ENCODE measurements at places on chromosomes 2 and 18.

GRCh38 chr2:141968433-141968832, 162.4 kb downstream of the LRP1B start:
- peak; percentile 70 for DNase-seq

GRCh38 chr2:40550085-40550484, 98.2 kb upstream of the SLC8A1 start:
- DNase-seq, result no peak

GRCh38 chr18:36130039-36130831, 536 bp downstream of the ELP2 start:
- no peak for DNase-seq

DNA sequence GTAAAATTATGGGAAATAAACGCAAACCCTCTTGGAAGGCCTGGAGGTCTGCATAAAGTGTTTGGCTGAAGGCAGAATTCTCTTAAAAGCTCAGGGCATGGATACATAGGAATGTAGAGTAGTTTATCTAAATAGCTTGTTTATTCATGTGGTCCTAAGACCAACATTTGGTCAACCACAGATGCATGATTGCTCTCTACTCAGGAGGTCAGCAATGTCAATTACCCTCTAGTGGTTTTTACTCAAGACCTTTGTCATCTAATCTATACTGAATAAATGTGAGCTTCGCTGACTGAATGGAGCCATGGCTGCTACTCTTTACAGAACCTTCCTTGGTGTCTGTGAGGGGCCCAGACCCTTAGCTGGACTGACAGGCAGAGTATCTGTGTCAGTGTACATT, 139.8 kb downstream of the ATL2 start:
- DNase-seq, result no peak

DNA sequence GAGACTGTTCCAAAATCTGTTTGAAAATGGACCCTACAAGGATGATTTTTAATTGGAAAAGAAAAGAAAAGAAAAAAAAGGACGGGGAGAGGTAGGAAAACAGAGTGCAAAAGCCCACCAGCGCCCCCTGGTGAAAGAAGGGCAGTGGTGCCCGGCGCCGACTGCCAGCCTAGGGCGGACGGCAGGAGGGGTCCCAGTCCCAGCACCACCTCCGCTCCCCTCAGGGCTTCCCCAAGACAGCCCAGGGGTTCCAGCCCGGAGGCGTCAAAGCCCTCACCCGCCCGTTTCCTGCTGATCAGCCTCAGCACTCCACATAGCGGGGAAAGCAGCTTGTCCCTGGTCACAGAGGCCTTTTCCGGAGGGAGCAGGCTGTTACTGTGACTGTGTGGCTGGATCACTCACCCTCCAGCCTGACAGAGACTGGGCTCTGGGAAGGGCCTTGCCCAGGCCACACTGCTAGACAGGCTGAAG, 213.9 kb downstream of the TFCP2L1 start:
- peak; percentile 17 for DNase-seq

- DNase-seq, result peak; percentile 86
Observed at GRCh38 chr18:14189858-14190257, 57.6 kb upstream of the ZNF519 start.

DNA sequence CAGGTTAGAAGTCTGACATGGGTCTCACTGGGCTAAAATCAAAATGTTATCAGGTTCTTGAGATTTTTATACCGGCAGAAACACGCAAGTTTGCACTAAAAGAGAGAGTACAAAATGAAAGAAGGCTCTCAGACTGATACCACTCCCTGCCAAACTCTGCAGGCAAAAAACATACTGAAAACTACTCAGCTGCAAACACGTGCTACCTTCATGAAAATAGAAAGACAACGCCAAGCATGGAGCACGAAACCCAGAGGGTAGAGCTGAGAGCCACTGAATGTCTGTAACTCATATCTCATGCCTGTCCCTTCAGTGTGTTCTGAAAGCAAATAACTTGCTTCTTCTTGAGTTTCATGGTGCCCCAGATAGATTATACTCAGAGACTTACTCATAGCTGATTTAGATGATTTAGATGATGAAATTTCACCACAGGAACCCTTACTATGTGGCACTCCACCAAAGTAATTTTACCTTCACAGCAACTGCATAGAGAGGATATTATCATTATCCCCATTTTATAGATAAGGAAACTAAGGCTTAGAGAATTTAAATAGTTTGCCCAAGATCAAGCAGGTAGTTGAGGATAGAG, 313.0 kb upstream of the SLC39A10 start:
- DNase-seq, result peak; percentile 18

GRCh38 chr2:71824436-71824835, 323.2 kb downstream of the CYP26B1 start:
- DNase-seq, result peak; percentile 73

DNA sequence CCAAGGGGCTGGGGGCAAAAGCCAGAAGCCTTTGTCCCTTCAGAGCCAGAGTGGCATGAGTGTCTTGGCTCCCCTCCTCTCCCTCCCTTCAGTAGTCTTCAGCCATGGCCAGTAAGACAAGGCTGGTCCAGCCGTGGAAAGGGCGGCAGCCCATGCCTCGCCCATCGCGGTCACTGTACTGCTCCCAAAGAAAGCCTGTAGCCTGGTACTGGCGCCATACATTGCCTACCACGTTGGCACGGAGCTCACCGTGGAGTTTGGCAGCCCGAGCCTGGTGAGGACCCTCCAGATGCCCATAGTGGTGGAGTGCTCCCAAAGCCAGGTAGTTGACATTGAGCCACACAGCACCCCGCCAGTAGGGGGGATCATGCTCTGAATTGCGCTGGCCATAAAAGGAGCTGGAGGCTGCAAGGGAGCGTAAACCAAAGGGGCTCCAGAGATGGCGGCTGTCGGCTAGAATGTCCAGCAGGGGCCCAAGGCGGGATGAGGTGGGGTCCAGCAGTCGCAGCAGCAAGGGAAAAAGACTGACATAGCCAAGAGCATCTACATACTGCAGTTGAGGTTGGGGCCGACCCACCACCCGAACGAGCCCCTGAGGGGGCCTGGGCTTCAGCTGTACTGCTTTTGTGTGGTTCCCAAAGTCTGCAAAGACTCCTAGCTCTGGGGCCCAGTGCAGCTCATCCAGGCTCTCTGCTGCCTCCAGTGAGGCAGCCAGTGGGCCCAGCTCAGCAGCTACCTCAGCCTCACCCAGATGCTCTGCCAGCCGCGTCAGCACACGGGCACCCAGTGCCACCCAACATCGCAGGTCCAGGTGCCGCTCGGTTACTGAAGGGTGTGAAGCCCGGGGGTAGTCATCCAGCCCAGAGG, 3.2 kb downstream of the WBP1 start:
- DNase-seq, result no peak

DNA sequence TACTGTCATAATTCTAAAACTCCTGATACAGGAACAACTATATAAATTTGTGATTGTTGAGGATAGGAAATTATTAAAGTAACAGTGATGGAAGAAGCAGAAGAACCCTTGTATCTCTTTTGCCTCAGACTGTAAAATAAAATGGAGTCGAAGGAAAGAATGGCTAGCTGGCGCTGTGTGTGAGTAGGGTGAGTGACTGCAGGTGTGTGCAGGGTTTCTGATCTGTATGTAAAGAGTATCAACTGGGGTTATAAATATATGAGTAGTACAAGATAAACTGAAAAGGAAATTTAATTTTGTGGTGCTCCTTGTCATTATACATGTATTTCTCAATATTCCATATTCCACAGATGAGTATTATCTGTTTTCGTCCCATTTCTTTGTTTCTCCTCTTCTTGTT, 15.2 kb downstream of the POLI start:
- DNase-seq, result no peak

DNA sequence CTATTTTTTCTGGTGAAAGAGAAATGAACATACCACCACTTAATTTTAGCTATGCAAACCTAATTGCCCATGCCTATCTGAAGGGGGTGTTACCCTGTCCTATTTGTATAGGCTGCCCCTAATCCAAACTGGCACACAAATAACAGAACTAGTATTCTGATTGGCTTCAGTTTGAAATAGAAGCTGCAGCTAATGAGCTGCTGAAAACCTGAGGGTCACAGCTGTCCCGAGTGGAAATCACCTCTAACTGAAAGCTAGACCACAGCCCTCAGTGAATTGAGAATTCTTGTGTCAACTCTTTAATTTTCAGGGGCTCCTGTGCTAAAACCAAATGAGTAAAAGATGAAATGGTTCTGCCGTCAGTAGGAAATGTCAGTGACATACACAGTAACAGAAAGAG, 28.7 kb downstream of the CCDC141 start:
- DNase-seq, result no peak

GRCh38 chr2:10369269-10370255, 66.9 kb downstream of the HPCAL1 start:
- no peak for DNase-seq

DNA sequence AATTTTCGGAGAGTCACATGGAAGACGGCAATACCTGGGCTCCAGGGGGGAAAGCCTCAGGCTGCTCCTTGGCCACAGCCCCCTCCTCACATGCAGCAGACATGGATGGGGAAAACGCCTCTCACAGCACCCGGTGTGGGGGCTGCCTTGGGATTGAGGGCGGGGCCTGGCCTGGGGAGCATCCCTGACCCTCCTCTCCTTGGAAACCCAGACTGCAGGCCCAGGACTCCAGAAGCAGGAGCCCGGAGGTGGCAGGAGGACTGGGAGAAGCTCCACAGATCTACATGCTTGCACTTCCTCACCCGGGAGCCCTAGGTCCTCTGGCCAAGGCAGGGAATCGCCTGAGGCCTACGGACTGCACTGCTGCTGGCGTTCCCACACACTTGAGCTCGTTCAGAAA, 12.1 kb upstream of the HES6 start:
- DNase-seq, result no peak

GRCh38 chr2:225998116-225998515, 598.6 kb downstream of the NYAP2 start:
- DNase-seq, result peak; percentile 25

GRCh38 chr2:25328152-25329085, 13.3 kb downstream of the DNMT3A start:
- no peak for DNase-seq

DNA sequence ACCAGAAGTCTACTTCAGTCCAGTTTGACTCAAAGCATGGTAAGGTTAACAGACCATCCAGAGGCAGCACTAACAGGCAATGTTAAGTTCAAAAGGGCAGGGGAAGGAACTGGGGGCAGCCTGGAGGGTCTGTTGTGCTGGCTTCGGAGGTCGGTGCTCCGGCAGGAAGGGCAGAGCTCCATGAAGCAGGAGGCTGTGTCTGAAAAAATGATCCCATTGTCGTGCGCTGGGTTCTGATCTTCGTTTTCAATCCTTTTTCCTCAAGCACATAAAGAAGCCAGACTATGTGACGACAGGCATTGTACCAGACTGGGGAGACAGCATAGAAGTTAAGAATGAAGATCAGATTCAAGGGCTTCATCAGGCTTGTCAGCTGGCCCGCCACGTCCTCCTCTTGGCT, 21.9 kb upstream of the DLX1 start:
- DNase-seq, result no peak

DNA sequence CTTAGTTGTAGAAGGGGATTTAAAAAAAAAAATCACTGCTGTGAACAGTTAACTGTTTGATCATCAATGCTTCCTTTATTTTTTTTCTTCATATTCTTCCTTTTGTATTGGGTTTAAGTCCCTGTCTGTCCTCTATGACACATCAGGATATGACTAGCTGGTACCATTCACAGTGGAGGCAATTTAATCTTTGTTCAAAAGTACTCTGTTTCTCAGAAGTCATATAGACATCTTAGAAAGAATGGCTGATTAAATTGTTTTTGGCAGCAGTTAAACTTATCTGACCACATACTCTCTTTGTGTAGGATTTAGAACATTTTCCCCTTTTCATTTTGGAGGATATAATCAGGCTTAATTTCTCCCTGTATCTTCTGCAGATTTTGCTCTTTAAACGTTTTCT, 807.8 kb upstream of the CDH2 start:
- peak; percentile 50 for DNase-seq

- peak; percentile 78 for DNase-seq
Observed at GRCh38 chr2:62461707-62462106, 44.3 kb downstream of the TMEM17 start.

GRCh38 chr2:139652385-139652784, 872.2 kb upstream of the NXPH2 start:
- DNase-seq, result peak; percentile 35

GRCh38 chr18:41378598-41378997, 576.4 kb upstream of the PIK3C3 start:
- peak; percentile 58 for DNase-seq

DNA sequence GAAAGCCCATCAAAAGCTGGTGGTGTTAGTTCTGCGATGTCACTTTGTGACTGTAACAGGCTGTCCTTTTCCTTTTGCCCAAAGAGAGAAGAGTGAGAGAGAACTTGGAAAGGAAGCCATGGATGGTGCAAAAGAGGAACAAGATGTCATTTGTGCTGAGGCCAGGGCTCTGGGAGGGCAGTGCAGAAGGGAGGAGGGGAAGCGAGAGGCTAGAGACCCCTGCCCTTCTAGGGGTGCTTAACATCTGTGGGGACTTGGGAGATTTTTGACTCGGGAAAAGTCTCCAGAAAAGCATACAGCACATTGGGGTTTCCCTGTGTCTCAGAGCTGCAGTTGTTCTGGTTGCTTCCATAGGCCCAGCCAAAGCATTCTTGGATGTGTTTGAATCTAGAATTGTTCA, 49.6 kb downstream of the ZBTB7C start:
- no peak for DNase-seq

- DNase-seq, result peak; percentile 90
Observed at GRCh38 chr2:102065675-102066252, 74.0 kb downstream of the IL1R2 start.

DNA sequence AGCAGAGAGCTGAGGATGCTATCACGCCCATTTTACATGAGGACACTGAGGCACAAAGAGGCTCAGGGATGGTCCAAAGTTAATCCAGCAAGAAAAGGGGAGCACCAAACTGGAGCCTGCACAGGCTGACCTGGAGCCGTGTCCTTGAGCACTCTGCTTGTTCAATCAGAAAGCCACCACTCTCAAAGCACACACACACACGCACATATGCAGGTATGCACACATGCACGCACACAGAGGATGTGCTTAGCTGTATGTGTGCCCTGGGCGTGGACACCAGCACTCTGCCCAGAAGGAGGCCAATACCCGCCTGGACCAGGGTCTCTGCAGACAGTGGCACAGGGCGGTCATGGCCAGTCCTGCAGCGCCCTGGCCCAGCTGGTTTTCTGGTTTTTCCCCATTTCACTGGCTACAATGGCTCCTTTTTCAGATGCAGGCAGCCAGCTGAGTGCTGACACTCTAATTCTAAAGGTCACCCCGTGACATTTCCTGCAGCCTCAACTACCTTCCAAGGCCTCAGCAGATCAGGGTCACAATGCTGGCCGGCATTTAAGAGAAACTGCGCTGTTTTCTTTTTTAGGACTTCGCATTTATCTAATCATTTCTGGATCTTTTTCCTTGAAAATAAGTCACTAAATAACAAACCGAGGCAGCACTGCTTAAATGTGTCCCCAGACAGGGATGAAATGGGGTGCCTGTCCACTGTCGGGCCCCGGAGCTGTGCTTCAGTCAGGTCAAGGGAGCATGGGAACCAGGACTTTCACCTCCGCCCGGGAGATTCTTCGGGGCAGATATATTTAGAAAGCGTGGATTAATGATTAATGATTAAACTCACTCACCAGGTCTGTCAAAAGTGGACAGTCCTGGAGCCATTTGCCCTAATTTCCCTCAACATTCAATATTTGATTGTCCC, 104.5 kb downstream of the HDAC4 start:
- no peak for DNase-seq

- no peak for DNase-seq
Observed at GRCh38 chr2:47165001-47165555, 10.0 kb upstream of the STPG4 start.
